ENCODE measurements at places on chromosomes 13 and 19.

GRCh38 chr13:98629055-98629454, 52.1 kb upstream of the STK24 start:
- no peak for ATAC-seq

DNA sequence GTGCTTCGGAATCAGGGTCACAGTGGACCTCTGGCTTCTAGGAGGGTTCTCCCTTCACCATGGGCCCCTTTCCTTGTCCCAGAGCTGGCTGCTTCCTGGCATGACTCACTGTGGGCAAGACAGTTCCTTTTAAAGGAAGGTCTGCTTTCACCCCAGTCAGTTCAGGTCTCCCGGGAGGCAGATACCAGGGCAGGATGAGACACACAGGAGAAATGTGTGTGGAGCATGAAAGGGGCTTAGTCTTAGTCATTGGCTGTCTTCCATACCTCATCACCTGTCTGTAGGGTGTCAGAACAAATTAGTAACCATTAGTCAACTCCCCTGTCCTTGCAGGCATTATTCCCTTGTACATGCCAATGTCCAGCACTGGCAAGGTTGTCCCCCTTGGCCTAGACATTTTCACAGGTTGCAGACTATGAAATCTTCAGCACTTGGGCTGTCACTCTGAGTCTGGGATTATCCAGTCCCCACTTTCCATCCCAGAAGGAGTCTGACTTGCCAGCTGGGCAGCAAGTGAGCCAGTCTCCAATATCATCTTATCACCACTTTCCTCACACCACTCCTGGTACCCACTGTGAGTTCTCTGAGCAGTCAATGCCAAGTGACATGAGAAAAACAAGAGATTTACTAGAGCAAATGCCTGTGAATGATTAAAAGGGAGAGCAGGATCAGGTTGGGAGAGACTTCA, 76.8 kb upstream of the MEDAG start:
- no peak for ATAC-seq

DNA sequence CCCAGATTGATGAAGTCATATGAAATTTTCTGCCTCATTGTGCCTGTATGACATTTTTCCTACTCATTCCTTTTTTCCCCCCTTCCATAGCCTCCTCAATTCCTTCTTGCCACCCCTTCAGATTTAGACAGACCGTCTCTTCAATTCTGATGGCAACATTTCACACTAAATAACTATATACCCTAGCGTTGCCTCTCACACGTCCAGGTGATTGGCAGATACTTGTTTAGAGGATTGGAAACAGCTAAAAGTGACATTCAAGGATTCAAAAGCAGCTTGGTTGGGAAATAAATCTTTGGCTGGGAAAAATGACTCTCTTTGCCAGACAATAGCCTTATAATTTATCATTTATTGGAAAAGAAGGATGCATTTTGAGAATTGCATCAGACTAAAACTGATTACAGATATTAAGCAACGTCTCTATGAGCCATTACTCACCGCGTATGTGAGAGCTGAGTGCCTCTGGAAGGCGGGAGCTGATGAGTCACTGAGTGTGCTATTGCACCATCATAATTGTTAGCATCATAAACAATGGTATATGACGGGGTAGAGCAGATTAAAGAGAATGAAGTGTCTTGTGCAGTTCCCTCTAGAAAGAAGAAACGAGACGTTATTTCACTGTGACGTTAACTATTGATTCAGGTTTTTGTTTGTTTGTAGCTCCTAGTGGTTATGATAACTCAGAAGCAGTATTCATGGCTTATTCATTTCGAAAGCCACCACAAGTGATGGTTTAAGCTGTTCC, 61.1 kb upstream of the FAM216B start:
- peak; percentile 95 for ATAC-seq

DNA sequence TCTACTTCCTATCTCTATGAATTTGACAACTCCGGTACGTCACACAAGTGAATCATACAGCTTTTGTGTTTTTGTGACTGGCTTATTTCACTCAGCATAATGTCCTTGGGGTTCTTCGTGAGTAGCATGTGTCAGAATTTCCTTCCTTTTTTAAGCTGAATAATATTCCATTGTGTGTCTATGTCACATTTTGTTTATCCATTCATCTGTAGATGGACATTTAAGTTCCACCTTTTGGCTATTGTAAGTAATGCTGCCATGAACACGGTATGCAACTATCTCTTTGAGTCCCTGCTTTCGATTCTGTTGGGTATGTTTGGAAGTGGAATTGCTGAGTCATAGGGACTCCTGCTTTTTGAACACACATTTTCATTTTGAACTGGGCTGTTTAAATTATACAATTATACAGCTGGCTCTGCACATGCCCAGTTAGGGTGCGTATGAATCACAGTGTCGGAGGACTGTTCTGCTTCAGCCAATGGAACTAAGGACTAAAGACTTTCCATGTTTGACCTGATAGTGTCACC, 43.0 kb upstream of the C13orf42 start:
- peak; percentile 77 for ATAC-seq

GRCh38 chr19:7658219-7658686, 10.6 kb upstream of the RETN start:
- peak; percentile 88 for ATAC-seq

DNA sequence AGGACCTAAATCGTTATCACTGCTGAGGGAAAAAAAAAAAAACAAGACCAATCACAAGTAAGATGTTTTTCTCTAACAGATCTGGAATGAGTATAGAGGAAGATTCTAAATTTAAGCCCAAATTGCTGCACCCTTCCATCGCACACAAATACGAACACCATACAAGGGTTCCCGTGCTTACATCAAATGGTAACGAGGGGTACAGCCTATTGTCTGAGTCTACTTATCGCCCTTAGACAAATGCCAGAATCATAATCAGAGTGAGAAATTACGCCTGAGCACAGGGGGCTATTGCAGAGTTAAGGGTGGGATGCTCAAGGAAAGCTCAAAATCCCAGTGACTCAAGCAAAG, 603 bp downstream of the ZC3H13 start:
- ATAC-seq: peak; percentile 6

GRCh38 chr13:38735665-38736440, 49.0 kb downstream of the FREM2 start:
- ATAC-seq: no peak

GRCh38 chr19:14410091-14411051, 8.8 kb downstream of the DDX39A start:
- ATAC-seq: peak; percentile 34

- no peak for ATAC-seq
Observed at GRCh38 chr19:21491146-21491545, 14.3 kb upstream of the ZNF429 start.

DNA sequence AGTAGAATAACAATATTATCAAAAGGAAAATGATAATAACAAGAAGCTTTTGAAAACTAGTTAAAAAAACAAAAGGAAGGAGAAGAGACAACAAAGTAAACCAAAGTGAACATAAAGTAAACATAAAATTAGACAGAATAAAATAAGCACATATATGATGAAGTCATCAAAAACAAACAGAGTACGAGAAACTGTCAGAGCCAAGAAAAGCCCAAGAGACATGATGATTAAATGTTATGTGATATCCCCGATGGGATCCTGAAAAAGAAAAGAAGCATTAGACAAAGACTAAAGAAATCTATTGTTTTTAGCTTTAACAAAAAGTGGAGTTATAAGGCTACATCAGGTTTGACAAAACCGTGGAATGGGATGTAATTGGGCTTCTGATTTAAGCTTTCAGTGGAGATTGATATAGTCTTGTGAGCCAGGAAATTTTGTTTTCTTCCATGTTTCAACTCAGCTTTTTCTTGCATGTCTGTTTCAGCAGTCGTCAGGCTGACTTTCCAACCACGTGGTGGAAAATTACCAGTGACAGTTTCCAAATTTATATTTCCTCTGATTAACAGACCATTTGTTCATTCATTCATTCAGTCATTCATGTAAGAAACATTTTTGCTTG, 64.9 kb downstream of the KL start:
- no peak for ATAC-seq

- ATAC-seq: no peak
Observed at GRCh38 chr13:24087605-24088225, 72.8 kb upstream of the SPATA13 start.

DNA sequence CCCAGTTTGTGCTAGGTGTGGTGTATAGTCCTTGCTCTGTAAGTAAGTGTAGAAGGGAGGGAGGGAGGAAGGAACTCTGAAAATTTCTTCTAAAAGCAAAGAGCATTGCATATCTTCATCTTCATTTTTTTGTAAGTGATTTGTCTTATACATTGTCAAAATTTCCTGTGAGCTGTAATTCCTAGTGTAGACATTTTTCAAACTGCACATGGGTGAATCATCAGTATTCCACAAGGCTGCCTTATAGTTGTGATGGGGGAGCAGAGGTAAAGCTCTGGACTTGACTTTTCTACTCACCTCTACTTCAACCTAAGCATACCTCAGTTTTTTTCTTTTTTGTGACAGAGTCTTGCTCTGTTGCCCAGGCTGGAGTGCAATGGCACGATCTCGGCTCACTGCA, 86.9 kb downstream of the CDK8 start:
- no peak for ATAC-seq

GRCh38 chr13:113973218-113974164, at the start of gene C13orf46:
Gene C13orf46 (minus strand): TSS chr13:113974076. CDS start chr13:113973997, 79 bp downstream.
- ATAC-seq: no peak

DNA sequence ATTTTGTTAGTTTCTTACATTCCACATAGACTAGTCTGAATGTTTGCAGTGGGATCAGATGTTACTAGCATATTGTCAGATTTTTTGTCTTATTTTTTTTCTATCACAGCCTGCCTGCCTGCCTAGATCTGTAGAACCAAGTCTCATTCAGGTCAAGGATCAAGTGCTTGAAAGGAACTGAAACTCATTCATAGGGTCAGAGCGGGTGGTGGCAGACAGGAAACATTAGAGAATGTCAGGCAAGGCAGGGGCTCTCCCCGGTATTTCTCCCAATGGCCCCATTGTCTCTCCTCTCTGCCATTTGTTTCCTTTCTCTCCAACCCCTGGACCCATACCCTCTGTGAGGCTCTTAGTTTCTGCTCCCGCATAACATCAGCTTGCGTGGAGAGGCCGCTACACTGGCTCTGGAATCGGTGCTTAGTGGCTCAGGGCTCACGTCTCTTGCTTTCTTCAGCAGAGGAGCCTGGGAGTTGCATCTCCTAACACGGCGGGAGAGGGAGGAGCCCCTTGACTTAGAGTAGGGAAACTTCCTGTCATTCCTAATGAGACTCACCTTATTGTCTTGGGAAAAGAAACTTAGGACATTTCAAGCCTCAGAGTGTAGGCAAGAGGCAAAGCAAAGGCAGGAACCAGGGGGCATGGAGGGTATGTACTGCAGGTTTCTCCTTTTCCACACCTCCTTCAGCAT, 35.6 kb upstream of the SPATA13 start:
- no peak for ATAC-seq
